PC-9 (cell line): ENCODE measurements at places on chromosomes 11 and 22.
A peak's percentile ranks its signal among the peaks of the same experiment; 100 is the strongest.

DNA sequence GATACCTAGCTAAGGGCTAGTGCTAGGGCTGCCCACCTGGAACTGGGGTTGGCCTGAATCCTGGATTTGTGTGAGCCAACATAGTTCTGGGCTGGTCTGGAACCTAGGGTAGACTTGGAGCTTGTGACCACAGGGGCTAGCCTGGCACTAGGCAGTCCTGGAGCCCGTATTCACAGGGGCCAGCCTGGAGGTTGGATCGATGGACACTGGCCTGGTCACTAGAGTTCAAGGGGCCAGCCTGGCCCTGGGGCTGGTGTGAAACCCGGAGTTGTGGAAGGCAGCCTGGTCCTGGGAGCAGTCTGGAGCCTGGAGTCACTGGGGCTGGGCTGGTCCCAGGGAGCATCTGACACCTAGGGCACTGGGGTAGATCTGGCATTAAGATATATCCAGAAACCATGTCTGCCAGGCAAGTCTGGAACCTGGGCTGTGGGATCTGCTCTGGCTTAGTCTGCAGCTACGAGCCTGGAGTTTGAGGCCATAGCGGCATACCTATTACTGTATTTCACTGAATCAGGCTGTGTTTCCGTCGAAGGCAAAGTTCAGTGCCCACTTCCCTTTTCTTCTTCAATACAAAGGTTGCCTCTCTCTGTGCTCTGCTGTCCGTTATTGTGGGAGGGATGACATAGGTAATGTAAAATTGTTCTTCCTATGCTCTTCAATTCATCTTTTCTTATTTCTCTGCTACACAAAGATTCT lies 9.1 kb upstream of the GLYATL1B start:
- no peak for DNase-seq

DNA sequence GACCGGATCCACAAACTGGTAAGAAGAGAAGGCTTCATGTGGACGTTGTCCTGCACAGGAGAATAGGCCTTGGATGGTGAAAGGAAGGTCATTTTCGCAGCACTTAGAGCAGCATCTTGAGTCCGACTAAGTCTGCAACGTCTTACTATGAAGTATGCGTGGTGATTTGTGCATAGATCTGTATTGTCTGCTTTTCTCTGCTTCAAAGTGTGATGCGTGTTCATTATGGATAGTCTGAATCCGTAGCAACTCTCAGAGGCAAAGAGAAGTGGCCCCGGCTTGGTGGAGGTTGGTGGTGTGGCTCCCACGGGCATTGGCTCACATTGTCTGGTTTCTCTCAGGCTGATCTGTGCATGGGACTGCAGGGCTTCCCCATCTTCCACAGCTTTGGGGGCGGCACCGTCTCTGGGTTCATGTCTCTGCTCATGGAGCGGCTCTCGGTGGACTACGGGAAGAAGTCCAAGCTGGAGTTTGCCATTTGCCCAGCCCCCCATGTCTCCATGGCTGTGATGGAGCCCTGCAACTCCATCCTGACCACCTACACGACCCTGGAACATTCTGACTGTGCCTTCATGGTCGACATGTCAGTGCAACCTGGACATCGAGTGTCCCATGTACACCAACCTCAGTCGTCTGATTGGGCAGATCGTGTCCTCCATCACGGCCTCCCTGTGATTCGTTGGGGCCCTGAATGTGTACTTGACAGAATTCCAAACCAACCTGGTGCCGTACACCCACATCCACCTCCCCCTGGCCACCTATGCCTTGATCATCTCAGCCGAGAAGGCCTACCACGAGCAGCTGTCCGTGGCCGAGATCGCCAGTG lies 21.5 kb downstream of the LRRC74B start:
- DNase-seq = no peak

- no peak for DNase-seq
Measured at GRCh38 chr22:21585389-21585788, 17.9 kb downstream of the UBE2L3 start.

- DNase-seq = peak; percentile 43
Measured at GRCh38 chr11:118290923-118291322, 13.6 kb upstream of the CD3E start.

DNA sequence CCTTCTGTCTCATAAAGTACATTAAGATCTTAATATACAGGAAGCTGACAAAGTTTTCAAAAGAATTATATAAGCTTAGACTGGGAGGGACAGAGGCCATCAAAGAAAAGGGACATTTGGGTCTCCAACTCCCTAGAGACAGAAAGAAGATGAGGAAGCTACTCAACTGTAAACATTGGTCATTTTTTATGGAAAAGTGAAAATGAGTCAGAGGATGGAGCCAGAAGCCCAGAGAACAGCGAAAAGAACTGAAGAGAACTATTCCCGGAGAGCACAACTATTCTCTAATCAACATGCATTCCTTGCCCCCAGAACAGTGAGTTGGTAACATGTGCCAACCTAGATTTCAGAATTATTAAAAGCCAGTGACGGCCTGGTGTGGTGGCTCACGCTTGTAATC lies 779.3 kb downstream of the DLG2 start:
- DNase-seq = no peak

GRCh38 chr11:110475671-110476070 lies 45.9 kb downstream of the FDX1 start:
- DNase-seq = no peak

- no peak for DNase-seq
Measured at GRCh38 chr11:117565709-117566108, 231.3 kb downstream of the DSCAML1 start.

DNA sequence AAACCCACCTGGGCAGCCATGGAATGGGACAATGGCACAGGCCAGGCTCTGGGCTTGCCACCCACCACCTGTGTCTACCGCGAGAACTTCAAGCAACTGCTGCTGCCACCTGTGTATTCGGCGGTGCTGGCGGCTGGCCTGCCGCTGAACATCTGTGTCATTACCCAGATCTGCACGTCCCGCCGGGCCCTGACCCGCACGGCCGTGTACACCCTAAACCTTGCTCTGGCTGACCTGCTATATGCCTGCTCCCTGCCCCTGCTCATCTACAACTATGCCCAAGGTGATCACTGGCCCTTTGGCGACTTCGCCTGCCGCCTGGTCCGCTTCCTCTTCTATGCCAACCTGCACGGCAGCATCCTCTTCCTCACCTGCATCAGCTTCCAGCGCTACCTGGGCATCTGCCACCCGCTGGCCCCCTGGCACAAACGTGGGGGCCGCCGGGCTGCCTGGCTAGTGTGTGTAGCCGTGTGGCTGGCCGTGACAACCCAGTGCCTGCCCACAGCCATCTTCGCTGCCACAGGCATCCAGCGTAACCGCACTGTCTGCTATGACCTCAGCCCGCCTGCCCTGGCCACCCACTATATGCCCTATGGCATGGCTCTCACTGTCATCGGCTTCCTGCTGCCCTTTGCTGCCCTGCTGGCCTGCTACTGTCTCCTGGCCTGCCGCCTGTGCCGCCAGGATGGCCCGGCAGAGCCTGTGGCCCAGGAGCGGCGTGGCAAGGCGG lies 11.4 kb upstream of the ARHGEF17 start:
- DNase-seq = no peak

DNA sequence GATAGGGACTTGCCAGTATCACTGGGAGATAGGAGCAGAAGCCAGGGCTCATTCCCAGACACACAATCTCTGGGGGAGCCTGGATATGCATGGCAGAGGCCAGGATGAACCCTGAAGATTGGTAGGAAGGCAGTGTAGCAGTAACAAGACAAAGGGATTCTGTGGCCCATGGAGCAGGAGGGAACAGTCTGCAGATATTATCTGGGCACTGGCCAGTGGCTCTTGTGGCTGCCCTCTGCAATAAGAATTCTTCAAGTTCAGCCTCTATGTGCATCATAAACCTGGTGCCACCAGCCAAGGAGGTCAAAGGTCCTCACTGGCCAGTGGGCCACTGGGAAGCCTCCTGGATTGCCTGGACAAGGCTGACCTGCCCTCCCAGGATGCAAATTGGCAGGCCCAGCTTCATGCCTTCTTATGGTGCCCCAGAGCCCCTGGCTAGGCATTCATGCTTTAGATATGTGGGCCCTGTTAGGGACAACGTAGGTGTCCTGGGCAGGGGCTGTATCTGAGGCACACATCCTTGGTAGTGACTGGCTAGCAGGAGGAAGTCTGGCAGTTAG lies 29.2 kb downstream of the KCNQ1OT1 start:
- DNase-seq = no peak

- DNase-seq = no peak
Measured at GRCh38 chr11:124194293-124195188, 11.4 kb downstream of the OR10D3 start.

GRCh38 chr11:114678125-114679036 lies at the start of gene NXPE2:
Gene NXPE2, plus strand, starts transcription at chr11:114678527. Its CDS starts 49 bp downstream, at chr11:114678576.
- DNase-seq = no peak

DNA sequence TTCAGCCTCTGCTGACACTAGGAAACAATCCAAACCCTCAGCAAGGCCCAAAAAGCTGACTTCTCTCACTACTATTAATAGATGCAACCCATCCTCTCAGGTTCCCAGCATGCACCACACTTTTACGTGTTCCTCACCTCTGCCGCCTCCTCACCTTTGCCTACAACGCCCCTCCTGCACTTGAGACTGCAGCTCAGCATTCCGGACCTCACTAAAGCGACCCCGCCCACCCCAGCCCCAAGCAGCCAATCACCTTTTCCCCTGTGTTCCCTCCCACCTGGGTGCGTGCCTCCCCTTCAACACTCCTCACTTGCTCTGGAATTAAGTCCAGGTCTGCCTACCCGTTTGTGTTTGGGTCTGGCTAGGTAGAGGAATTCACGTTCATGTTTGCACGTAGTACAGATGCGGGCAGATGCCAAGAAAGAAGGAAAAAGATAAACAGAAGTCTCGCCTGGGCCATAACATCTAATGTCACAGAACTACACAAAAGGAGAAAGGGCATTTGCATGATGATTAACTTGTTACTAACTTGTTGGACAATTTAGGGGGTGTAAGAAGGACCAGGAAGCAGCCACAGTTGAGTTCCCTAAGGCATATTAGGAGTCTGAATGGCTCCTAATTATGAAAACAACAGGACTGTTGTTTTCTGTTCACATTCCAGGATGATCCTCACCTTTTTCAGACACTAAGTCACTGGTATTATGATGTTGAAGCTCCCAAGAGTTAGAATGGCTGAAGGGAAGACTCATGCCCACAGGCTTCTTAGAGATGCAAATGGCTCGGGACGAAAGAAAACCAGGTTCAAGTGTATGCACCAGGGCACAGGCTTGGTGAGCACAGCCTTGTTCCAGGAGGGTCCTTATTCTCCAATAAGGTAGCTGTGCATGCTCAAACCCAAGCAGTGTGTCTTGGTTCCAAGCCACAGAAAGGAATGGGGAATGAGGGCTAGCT lies 102.2 kb downstream of the MICAL3 start:
- DNase-seq = no peak
